ENCODE measurements at places on chromosomes 1 and 21.

- DNase-seq = no peak
These were observed 6.0 kb downstream of the DLGAP3 start for GRCh38 chr1:34923490-34923889.

GRCh38 chr21:42463861-42464515 is 32.0 kb downstream of the RSPH1 start:
- DNase-seq = peak; percentile 21

DNA sequence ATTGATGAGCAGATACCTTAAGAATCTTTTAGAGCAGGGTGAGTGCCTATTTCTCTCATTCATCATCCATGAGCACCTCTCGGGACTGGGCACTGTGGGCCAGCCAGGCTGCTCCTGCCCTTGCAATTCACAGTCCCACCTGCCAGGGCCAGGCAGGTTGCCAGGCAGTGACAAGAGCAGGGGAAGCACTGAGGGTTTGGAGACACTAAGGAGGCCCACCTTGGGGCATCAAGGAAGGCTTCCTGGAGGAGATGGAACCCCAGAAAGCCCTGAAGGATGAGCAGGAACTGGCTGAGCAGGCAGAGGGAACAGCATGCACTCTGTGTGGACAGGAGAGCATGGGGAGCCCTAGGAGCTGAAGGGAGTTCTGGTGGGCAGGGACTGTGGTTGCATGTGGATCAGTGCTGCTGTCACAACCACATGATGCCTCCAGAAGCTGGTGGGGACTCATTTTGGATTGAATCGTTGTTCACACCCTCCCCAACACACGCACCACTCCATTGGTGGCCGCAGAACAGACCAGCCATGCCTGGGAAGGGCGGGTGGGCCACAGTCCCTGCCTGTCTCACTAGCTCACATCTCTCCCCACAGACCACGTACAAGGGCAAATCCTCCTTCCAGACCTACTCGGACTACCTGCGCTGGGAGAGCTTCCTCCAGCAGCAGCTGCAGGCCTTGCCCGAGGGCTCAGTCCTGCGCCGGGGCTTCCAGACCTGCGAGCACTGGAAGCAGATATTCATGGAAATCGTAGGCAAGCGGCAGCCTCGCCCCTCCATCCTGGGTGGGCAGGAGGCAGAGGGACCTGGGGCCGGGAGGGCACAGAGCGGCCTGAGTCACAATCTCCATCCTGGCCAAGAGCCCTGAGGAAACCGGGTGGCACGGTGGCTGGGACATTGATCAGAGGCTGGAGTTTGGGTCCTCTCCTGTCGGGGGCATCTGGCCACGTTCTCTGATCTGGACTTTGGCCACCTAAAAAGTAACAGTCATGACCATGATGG is 55.1 kb downstream of the DISP3 start:
- no peak for DNase-seq

DNA sequence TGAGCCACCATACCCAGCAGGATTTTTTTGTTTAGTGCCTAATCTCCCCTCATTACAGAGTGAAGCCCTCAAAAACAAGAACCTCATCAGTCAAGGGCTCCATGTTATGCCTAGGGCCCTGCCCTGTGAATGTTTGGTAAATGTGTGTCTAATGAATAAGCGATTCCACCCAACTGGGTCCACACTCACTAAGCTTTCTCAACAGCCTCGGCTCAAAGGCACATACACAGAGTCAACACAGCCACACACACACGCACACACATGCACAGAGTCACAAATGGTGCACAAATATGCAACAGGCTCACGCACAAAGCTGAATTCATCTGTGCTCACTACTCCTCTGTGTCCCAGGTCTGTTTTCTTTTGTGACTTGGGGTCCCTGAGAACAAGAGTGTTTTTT is 11.7 kb upstream of the SYNC start:
- DNase-seq = no peak

DNA sequence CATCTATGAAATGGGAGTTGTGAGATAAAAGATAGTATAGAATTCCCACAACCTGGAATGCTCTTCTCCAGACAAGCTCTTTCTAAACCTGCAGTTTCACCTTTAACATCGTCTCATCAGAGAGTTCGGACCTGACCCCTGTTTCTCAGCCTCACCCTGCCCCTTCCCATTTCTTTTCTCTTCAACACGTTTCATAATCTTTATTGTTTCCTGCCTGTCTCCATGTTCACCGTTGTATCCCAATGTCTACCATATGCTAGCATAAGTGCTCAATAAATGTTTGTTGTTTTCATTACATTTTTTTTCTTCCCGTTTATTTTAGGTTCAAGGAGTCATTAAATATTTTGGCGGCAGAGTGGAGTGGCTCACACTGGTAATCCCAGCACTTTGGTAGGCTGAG is 32.4 kb downstream of the SESN2 start:
- no peak for DNase-seq

GRCh38 chr1:210288116-210288515 is 40.6 kb upstream of the HHAT start:
- no peak for DNase-seq
